ENCODE measurements at places on chromosomes 4 and X. TPM values are rescaled to one million over a fixed set of nuclear protein-coding genes. Genes with fewer than 3 reads are reported as not detected.

DNA sequence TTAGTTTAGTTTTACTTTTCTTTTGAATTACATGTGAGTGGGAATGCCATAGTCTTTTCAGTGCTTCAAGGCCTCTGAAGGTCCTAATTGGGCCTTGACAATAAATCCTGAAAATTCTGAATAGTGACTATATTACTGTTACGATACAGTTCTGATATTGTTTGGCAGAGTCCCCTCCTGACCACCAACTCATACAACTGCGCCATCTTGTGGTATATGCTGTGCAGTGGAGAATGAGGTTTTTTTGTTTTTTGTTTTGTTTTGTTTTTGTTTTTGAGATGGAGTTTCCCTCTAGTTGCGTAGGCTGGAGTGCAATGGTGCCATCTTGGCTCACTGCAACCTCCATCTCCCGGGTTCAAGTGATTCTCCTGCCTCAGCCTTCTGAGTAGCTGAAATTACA lies 56.6 kb upstream of the CHRDL1 start:
- peak; percentile 9 for DNase-seq

- DNase-seq = no peak
These were observed 209.5 kb downstream of the HS6ST2 start for GRCh38 chrX:132748909-132749308.

GRCh38 chr4:166895771-166896170 lies 338.5 kb downstream of the SPOCK3 start:
- DNase-seq = no peak

DNA sequence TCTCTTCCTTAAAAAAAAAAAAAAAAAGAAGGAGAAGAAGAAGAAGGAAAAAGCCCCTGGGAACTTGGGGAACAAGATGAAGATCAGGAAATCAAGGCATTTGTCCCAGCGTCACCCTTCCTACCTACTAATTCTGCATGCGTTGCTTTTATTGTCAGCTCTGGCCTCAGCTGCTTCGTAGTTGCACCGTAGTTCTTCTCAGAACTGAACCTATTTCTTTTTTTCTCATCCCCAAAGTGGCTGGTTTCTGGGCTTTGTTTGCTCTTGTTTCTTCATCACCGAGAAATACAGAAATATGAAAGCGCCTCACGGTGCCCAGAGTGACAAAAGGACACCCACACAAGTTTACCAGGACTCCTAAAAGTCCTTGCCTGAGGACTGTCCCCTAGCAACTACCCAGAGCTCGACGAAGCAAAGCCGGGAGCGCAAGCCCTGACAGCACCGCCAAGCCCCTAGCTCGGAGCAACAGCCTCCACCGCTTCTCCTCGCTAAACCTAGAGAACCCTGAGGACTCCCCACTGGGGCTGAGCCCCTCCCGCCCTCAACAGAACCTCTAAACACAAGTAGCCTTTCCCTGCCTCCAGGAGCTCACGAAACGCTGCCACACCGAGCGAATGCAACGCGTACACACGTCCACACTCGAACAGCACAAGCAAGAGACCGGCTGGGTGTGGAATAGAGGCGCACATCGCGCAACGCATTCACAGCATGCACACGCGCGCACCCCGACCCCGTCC lies 710 bp downstream of the PRKG2 start:
- DNase-seq = no peak

Gene SPANXD
- total RNA-seq = not detected

Gene CT83
- total RNA-seq = not detected

Data from natural killer cell (primary cell).